ENCODE measurements at places on chromosomes 6 and 20.

DNA sequence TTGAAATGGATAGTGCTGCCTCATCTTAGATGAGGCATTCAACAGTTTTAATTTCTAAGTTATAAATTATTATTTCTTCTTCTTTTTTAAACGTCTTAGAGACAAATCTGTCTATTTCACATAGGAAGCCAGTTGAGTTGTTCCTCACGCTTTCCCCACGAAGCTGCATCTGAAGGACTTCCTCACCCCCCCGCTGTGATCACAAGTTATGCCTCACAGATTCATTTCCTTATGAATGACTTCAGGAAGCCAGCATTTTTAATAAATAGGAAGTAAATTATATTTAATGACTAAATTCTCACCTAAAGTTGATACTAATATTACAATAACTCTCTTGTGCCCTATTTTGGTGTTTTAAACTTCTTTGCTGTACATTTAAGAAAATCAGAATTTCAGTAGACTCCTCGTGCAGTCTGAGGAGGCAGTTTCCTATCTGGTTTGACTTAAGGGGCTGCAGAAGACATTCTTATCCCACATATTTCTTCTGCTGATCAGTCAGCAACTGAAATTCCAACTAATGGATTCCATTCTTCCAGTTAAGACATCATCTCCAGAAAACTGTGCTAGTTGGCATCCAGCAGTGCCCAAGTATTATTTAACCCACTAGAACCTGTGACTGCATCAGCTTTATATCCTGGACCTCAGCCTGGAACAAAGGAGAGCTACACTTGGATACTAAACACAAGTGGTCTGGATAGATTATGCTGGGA is 182.7 kb upstream of the CCN2 start:
- no peak for DNase-seq

GRCh38 chr6:38057994-38058393 is 238.5 kb downstream of the ZFAND3 start:
- no peak for DNase-seq

DNA sequence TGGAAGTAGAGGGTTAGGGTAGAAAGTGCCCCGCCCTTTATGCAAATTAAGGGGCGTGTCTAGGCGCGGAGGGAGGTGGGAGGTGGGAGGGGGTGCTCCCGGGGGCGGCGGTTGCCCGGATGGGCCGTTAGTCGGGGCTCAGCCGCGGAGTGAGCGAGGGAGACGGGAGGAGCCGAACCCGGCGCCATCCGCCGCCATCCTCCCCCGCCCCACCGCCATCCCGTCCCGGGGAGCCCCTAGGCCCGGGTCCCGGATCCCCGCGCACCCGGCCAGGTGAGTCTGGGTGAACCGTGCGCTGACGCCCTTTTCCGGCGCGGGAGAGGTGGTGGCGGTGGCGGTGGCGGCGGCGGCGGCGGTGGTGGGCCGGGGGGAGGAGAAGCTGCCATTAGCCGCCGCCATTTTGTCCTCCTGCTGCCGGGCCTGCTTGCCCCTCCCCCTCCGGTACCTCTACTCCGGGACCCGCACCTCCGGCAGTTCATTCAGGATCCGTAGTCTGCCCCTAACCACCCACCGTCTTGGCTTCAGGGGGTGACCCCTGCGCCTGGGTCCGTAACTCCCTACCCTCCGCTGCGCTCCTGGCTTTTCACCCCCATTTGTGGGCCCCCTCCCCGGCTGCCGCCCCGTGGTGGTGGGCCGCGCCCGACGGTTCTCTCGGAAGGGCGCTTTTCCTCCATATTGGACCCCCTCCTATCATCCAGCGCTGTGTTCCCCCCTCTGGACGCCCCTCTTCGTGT is at the start of gene PRRC2A:
Gene PRRC2A, plus strand, starts transcription at position 130 of the 734 bp plus-strand sequence. CDS start 2,075 bp downstream, outside the sequence.
- peak; percentile 62 for DNase-seq

- no peak for DNase-seq
These were observed 166.0 kb downstream of the VEGFA start for GRCh38 chr6:43935921-43936439.

GRCh38 chr20:50891138-50891537 is 40.1 kb downstream of the ADNP start:
- no peak for DNase-seq

DNA sequence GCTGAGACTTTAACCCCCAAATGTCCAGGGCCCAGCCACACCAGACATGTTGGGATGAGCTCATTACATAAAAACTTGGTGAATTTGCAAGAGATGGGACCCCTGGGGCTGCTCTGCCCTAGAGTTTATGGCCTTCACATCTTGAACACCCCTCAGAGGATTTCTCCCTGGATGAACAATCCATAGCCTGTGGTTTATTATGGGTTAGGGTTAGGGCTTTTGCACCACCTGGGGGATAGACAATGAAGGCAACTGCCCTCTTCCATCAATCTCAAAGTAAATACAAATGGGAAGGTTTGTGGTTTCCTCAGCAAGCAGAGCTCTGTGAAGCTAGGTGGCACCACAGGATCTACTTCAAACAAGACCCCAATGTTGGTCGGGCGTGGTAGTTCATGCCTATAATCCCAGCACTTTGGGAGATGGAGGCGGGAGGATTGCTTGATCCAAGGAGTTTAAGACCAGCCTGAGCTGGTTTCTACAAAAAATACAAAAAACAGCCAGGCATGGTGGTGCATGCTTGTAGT is 17.4 kb downstream of the SPINT3 start:
- no peak for DNase-seq

GRCh38 chr6:30826961-30827342 is 57.4 kb upstream of the DDR1 start:
- DNase-seq, result peak; percentile 10

DNA sequence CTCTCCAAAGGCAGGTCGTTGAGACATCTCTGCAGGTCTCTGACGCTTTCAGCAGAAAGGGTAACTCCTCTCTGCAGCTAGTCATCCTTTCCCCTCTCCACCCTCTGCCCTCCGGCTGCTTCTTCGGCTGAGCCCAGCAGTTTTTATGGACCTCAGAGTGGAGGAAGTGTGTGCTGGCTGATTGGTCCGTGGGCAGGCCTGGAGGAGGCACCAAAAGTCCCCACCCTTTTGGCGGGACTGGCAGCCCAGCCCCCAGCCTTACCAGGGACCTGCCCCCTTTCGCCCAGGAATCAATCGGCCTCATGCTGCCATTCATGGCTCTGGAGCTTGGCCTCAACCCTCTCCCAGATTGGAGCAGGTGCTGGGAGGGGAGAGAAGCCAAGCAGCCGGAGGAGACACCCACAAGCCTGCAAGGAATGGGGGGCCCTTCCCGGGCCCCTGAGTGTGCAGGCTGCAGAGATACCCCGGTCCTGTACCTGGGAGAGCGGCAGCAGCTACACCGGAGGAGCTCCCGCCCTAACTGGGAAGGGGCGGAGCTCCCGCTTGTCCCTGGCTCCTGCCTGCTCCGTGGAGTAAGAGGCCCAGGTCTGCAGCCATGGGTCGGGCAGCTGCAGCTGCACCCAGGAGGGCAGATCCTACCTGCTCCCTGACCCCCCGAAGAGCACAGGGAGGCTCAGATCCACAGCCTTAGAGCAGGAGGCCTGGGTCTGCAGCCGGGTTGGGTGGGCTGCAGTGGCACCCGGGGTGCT is 170.3 kb upstream of the SOX4 start:
- no peak for DNase-seq

DNA sequence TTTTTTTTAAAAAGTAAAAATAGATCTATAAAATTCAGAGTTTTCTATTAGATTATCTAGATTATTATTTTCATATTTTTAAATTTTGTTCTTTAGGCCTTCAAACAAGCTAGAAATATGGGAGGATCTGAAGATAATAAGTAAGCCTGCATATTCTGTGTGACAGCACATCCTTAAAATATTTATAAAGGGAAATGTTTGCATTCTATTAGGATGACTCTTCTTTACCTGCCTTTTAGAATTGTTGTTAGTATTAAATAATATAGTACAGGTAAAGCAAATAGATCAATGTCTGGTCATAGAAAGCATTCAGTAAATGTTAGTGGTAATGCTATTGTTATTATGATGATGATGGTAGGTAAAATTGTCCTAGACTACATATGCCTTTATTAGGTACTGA is 17.4 kb downstream of the PEX3 start:
- peak; percentile 15 for DNase-seq

- DNase-seq, result no peak
These were observed 36.8 kb upstream of the ZBP1 start for GRCh38 chr20:57656821-57657534.

GRCh38 chr6:112827793-112828192 is 480.7 kb downstream of the RFPL4B start:
- DNase-seq, result no peak

DNA sequence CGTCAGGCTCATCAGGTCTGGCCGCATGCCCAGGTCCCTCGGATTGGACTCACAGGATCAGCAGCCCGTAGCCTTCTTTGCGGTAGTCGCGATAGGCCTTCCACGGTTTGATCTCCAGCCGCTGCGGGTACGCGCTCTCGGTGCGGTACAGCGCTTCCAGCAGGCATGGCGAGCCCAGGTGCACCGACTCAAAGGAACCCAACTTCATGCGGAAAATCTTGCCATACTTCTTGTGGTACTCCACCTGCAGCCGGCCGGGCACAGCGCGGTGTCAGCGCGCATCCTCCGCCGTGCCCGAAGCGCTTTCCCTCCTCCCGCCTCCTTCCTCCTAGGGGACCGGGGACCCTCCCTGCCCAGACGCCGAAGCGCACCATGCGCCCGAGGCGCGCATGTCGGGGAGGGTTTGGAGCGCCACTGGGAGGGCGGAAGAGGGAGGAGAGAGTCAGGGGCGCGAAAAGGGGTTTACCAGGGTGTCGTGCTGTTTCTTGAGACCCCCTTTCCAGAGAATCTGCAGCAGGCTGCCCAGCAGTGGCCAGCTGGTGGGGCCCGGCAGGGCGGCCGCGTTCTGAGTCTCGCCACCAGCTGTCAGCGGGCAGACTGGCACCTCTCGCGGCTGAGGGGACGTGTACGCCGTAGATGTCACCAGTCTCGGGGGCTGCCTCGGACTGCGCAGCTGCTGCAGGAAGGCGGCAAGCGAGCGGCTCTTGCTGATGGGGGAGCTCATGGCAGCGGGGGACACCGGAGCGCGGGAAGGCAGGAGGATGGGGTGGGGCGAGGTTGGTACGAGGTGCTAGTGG is 732 bp downstream of the CYP24A1 start:
- DNase-seq, result peak; percentile 35

- DNase-seq, result no peak
These were observed 46.7 kb downstream of the PFDN4 start for GRCh38 chr20:54254596-54254995.

DNA sequence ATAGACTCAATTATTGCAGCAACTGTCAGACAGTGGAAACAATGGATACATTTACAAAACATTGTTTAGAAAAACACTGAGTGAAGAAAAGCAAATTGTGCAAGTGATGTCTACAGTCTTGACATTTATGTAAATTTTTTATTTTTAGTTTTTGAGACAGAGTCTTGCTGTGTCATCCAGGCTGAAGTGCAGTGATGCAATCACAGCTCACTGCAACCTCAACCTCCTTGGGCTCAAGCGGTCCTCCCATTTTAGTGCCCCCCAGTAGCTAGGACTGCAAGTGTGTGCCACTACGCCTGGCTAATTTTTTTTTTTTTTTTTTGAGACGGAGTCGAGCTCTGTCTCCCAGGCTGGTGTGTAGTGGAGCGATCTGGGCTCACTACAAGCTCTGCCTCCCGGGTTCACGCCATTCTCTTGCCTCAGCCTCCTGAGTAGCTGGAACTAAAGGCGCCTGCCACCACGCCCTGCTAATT is 9.7 kb downstream of the CNBD2 start:
- no peak for DNase-seq

Data from ACHN (cell line).